ENCODE measurements at places on chromosomes 1 and 21.

DNA sequence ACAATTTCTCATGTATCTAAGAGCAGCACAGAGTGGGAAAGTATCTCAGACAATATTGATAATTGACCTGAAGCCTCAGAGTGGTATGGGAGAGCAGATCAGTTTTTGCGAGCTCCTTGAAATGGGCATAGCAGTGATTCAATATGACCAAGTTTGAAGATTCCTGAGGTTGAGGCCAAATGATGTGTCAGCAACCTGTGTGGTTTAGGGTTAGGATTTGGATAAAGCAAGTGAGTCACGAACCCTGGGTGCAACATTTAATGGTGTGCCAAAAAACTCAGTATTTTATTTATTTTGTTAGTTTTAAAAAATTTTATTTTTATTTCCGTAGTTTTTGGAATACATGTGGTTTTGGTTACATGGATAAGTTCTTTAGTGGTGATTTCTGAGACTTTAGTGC is 92.5 kb upstream of the C21orf91 start:
- DNase-seq = no peak

DNA sequence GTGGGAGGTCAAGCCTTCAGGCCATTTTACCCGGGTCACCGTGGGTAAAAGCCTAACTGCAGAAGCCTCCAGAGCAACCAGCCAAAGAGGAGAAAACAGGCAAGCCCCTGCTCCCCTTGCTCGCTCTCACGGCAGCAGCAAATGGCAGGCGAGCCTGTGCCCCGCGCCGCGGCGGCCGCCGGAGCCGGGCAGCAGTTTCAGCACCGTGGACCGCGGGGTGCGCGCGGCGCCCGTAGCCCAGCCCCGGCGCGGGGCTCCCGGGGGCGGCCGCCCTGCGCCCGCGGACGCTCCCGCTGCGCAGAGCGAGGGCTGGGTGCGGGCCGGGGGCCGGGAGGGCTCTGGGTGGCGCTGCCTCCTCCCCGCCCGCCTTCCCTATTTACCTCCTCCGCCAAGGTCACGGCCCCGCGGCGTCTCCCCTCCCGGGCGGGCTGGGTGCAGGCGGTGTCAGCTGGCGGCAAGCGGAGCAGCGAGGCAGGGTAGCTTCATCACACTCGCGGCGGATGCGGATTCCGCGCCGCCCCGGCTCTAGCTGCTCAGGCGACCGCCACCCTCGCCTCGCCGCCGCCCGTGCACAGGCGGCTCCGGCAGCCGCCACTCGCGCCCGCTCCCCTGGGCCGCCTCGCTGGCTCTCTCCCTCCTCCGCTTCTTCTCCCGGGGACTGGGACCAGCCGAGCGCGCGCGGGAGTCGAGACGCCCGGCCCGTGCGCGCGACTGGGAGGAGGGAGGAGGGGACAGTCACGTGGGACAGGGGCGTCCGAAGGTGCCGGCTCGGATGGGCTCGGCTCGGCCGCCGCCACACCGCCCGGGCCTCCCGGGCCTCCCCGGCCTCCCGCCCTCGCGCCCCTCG is at the start of gene RGS7:
RGS7 (minus strand) TSS at position 687 of the 847 bp plus-strand sequence.
- no peak for DNase-seq

- DNase-seq = no peak
Measured at GRCh38 chr1:49306507-49307070, 529.9 kb upstream of the BEND5 start.

DNA sequence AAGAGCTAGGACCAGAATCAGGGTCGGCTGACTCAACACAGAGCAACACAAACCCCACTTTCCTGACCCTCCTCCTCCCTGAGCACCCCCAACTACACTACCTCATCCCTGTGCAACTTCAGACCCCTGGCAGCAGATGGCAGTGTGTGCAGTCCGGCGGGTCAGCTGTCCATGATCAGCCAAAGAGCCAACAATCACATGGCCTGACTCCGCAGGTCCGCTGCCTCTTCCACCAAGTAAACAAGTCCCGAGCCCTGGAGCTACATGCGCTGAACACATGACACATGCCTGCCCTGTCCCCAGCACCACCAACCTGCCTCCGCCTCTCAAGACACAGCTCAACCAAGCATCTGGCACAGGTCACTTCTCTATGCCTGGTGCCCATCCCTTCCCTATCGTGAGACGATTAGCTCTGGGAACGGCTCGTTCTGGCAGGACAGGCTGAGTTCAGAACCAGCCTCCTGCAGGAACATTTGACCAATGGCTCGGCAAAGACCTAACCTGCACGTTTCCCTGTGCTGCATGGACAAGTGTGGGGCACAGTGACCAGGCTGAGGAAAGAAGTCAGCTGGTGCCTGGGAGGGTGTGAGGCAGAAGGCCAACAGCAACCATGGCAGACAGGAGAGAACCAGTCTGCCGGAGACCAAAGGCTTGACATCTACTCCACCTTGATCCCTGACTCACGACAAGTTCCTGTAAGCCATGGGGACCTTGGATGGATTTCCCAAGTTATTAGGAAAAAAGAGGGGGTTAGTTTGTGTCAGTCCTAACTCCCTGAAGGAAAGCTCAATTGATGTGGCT is 60.3 kb downstream of the CD46 start:
- no peak for DNase-seq

GRCh38 chr1:165849353-165850133 is 22.1 kb downstream of the UCK2 start:
- DNase-seq = no peak

GRCh38 chr1:218025454-218025853 is 259.6 kb upstream of the RRP15 start:
- DNase-seq = no peak

- no peak for DNase-seq
Measured at GRCh38 chr1:70043804-70044203, 161.6 kb downstream of the LRRC40 start.

DNA sequence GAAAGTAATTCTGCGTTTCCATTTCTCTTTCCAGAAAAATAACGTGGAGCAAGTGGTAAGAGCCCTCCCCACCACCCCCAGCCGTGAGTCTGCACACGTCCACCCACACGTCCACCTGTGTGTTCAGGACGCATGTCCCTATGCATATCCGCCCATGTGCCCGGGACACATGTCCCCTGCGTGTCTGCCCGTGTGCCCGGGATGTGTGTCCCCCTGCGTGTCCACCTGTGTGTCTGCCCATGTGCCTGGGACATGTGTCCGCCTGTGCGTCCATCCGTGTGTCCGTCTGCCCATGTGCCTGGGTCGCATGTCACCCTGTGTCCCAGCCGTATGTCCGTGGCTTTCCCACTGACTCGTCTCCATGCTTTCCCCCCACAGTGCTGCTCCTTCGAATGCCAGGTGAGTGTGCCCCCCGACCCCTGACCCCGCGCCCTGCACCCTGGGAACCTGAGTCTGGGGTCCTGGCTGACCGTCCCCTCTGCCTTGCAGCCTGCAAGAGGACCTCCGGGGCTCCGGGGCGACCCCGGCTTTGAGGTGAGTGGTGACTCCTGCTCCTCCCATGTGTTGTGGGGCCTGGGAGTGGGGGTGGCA is 5.6 kb downstream of the COL6A1 start:
- no peak for DNase-seq

DNA sequence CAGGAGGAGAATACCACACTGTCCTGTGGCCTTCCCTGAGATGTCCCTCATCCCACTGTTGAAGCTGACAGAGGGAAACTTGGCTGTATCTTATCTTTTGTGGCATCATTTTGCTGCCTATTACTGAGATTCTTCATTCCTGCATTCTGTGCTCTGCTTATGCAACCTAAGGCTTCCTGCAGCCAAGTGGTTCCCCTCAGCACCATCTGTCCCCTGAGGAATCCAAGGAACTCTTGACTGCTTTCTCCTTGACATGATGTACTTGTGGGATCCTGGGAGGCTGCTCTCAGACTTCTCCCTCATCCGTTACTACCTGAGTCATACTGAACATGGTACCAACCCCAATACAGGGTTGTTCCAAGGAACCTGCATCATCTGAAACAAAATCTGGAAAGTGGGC is 21.1 kb upstream of the RIMKLA start:
- no peak for DNase-seq

DNA sequence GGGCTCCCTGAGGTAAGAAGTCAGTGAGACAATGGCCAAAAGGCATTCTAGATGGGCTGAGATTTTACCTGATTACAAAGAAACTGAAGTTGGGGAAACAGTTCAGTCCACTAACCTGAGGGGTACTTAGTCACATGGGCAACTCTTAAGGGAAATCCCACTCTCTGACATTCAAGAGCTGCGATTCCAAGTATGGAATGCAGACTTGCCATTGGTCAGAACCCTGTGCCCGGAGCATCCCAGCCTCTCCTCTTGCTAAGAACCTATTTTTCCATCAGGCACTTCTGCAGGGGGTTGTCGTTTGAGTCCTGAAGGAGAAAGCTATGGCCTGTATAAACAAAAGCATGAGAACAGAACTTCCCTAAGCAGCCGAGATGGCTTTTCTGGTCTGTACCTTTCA is 434.9 kb upstream of the DAB1 start:
- no peak for DNase-seq

DNA sequence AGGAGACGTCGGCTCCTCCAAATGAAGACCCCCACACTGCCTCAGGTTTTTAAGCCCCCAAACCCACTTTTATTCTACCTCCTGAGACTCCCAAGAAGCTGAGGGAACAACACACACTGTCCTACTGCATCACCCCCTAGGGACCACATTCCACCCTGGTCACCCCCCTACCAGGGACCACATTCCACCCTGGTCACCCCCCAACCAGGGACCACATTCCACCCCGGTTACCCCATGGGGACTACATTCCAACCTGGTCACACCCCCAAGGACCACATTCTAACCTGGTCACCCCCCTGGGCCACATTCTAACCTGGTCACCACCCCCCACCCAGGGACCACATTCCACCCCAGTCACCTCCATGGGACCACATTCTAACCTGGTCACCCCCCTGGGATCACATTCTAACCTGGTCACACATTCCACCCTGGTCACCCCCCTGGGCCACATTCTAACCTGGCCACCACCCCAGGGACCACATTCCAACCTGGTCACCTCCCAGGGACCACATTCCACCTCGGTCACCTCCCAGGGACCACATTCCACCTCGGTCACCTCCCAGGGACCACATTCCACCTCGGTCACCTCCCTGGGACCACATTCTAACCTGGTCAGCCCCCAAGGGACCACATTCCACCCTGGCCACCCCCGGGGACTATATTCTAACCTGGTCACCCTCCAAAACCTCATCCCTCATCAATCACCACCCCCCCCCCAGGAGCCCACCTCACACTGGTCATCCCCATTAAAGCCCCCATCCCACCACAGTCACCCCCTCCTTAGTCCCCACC is 587.6 kb downstream of the NPHP4 start:
- DNase-seq = no peak

- no peak for DNase-seq
Measured at GRCh38 chr1:197806718-197807117, 31.4 kb upstream of the DENND1B start.

DNA sequence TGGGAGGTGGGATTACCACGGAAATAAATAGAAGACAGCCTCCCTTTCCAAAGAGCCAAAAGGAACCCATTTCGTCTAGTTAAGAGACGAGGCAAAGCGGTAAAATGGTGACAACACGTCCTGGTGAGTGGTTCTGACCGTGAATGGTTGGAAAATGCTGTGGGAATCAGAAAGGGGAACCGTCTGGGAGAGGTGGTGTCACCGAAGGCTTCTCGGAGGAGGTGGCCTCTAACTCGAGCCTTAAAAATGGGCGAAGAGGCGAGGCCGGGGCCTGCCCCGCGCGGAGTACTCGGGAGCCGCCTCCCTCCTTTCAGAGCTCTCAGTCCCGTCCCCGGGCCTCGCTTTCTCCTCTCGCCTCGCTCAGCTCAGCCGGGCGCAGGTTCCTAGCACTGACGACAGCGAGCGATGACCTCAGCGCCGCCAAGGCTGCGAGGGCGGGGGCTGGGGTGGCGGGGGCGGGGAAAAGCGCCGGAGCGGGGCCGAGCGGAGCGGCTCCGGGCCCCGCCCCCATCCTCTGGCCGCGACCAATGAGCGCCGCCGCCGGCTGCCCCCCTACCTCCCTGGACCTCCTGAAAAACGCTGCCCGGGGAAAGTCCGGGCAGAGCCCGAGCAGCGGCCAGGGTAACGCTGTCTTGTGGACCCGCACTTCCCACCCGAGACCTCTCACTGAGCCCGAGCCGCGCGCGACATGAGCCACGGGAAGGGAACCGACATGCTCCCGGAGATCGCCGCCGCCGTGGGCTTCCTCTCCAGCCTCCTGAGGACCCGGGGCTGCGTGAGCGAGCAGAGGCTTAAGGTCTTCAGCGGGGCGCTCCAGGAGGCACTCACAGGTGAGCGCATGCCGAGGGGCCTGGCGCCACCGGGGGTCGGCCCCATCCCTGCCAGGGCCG is at the start of gene BTG2:
BTG2 (plus strand) TSS at position 601 of the 890 bp plus-strand sequence; CDS start at position 689, 88 bp downstream.
- no peak for DNase-seq

GRCh38 chr1:26862781-26863684 is at the start of gene SFN:
Gene SFN (plus strand): TSS chr1:26863149. CDS start chr1:26863213, 64 bp downstream.
- no peak for DNase-seq

DNA sequence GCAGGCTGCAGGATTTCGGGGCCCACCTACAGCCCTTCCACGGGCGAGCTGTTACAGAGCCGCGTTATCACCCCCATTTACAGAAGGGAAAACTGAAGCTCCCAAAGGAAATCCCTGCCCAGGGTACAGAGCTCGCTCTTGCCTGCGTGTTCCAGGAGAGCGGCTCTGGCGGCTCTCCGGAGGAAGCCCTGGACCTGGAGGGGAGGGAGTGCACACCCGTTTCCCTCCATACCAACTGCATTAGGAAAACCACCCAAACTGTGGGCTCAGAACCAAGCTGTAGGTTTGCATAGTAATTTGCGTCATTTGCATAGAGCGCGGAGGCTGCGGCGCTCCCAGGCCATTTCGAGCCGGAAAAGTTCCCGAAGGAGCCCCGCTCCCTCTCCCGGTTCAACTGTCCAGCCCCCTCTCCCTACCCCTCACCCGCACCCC is 24.7 kb upstream of the ADGRB2 start:
- peak; percentile 19 for DNase-seq
